ENCODE measurements at places on chromosomes 2 and 18. TPM values are rescaled to one million over a fixed set of nuclear protein-coding genes. Genes with fewer than 3 reads are reported as not detected.
A peak's percentile ranks its signal among the peaks of the same experiment; 100 is the strongest.

The CEP192 gene
- total RNA-seq = 19.8 TPM

DNA sequence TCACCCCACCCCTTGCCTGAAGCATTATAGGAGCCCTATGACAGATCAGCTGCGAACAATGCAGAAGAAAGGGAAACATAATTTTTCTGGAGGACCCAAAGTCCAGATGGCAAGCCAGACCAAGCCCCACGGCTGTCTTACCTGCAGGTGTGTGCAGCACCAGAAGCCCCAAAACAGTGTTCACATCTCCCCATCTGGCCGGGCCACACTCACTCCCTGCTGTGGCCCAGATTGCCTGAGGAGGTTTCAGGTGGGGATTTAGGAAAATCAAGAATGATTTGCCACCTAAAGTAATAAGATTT lies 11.7 kb upstream of the STK17B start:
- DNase-seq = no peak

DNA sequence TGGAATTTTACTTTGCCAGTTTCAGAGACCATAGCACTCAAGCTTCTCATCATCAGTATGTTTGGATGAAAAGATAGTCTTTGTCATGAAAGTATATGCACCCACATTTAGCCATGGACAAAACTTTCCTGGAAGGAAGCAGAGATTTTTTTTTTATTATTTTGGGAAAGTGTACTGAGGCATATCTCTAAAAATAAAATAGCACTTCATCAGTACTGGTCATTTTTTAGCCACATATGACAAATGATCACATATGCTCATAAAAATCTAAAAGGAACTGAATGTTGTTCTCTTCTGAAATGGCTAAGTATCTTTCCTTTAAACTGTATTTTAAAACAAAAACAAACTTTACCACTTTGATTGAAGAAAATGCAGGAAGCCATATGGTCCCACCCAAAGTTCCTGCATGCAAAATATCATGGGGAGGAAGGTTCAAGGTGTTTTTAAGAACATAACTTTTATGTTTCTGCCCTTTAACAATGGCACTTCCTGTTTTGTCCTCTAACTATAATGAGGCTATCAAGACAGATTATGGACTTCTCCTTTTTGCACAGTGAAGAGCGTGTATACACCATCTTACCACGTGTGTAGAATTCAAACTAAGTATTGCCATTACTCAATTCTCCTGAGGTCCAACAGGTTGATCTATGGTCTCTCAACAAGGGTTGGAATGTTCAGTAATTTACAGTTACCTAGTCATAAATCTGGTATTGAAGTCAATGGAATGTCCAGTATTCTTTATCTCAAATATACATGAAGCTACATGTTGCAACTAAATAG lies 77.1 kb upstream of the SLC39A10 start:
- no peak for DNase-seq

The SLC35F5 gene
- total RNA-seq = 77.8 TPM

DNA sequence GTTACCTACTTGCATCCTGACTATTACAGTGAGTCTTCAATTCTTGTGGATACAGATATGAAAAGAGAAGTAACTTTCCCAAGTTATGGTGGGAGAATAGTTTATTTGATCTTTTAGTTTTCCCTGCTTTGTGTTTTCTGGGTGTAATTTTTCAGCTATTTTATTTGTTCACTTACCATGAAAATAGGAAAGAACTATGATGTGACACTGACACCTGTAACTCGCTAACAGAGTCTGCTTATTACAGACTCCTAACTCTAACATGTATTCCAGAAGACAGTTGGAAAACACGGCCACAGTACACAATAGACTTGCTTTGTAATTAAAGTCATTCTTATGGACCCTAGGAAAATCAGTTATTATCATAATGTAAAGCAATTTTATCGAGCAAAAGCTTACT lies 323.2 kb downstream of the LRRTM1 start:
- DNase-seq = no peak

GRCh38 chr2:66903183-66903582 lies 468.3 kb downstream of the MEIS1 start:
- no peak for DNase-seq

- DNase-seq = no peak
These were observed 231.0 kb downstream of the DCC start for GRCh38 chr18:52570975-52571374.

DNA sequence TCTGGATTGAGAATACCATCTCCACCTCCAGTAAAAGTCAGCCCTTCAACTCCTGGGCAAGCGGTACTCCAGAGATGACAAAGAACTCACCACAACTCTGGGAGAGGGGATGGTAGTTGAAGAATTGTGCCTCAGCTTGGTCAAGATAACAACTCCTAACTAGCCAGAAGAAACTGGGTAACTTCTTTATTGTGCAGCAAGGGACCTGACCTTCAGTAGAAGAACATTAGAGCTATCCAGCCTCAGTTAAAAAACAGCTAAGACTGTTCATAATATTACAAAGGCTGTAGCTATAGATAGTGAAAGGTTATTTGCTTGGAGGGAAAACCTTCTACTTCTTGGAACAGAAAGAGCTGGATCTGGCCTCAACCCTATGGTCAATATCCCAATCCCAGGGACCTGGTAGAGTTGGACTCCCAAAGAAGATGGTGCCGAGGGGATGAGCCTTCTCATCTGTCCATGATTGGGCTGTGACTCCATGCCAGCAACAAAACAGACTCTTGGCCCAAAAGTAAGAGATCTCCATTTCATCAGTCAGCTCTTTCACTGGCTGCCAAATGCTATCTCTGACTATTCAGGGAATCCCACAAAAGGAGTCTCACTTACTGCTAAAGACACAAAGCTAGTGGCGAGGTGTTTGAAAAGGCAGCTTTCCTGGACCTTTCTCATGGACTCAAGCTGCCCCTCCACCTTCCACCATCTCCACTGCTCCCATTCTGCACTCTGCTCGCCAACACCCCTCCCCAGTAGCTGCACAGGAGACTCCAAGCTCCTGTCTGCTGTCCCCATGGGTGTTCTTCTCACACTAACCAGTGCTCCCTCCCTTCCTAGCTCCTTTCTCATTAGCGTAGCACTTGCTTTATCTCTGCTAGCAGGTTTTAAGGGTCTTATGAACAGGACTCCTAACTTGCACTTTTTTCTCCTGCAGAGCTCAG lies 145.8 kb downstream of the CAPN13 start:
- DNase-seq = no peak

- no peak for DNase-seq
These were observed at the start of gene NCK2 for GRCh38 chr2:105744909-105745853. TSS of gene NCK2 (plus strand) at chr2:105744912. CDS start at chr2:105855064, 110,152 bp downstream.

DNA sequence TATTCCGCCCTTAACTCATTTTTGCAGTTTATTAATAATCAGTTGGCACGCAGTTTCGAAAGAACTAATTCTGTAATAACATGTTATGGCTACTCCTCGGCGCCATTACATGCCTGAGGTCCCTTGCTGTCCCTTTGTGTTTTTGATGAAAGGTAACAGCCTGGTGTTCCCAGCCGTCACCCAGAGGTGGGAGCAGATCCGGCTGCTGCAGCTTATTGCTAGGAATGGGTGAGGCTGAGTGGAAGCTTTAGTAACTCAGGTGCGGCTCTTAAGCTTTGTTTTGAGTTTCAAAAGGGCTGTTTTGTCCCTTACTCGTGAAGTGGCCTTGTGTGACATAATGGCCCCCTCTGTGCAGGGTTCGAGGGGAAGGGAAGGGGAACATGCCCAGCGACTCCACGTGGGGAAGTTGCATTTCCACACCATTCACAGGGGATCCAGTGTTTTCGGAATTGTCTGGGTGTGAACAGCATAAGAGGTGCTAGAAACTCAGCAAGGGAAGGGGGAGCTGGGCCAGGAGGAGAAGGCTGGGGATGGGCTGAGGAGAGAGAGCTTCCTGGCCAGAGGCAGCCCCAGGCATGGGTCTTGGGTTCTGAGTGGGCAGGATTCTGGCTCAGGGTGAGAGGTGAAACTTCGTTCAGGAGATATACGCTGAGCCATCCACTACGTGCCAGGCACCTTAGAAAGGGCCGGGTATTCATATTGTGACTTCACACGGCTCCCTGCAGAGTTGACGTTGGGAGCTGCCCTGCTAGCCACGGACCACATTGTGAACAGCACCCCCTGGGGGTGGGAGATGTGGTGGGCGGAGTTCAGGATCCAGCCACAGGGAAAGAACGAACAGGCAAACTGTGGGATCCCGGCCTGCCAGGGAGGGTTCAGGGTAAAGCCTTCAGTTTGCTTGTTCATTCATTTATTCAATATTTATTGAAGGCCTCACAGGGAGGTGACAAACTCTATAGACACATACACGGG lies 84.4 kb downstream of the TGOLN2 start:
- DNase-seq = peak; percentile 60

GRCh38 chr18:57480733-57481132 lies 45.6 kb downstream of the ONECUT2 start:
- no peak for DNase-seq
